ENCODE measurements at places on chromosomes 4 and X.

GRCh38 chrX:572538-573124, 58.0 kb upstream of the SHOX start:
- DNase-seq, result no peak

DNA sequence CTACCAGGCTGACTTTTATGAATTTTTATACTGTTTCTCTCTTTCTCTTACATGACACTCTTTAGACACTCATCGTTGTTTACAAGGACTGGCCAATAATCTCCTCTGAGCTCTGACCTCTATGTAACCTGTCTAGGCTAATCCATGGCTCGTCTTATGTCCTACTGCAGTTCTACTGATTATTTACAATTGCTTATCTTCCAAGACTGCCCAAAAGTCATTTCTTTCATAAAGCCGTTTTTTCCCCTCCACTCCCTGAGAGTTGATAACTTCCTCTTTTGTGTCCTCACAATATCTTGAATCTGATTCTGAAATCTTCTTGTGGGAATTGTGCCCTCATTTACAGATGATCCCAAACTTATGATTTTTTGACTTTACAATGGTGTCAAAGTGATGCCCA, 18.3 kb upstream of the SNCA start:
- DNase-seq, result no peak

- DNase-seq, result no peak
These were observed 273.9 kb downstream of the BCOR start for GRCh38 chrX:39823854-39824253.

- no peak for DNase-seq
These were observed 159.0 kb downstream of the DCLK2 start for GRCh38 chr4:150237110-150237872.

DNA sequence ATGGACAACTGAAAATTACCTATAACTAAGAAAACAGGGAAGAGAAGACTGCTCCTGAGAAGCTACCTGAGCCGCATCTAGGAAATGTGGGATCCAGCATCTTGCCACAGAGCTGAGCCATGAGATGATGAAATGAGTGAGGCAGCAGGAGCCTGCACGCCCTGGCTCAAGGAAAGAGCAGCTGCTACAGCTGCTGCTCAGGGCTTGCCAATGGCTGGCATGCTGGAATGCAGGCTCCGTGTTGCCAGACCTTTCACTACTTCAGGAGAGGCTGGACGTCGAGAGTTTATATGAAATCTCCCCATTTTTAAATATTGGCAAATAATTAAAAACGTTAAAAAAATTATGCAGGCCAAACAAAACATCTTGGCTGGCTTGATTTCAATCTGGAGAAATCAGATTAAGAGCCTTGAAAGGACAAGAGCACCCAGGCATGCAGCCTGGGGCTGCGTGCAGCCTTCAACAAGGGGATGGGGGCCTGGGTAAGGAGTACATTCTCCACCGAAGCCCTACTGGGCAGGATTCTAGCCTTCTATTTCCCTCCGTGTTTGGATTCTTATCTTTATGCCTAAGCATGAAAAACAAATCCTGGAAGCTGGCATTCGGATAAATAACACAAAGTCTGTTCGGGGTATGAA, 227.6 kb downstream of the NR3C2 start:
- DNase-seq, result no peak

DNA sequence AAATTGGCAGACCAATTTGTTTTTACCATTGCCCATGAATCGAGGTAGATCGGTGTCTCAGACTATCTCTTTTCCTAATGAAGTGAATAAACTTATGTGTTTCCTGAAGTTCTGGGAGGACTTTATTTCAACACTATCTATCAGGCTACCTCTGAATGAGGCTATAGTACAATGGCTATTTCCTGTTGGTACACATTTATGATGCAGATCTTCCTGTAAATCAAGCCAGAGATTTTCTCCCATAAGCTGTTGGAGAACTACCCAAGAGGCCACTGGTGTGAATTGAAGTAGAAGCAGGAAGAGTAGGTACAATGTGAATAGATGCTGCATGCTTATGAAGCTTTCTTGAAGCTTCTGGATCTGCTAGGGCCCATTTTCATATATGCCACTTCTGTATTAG, 16.0 kb downstream of the TXK start:
- no peak for DNase-seq

DNA sequence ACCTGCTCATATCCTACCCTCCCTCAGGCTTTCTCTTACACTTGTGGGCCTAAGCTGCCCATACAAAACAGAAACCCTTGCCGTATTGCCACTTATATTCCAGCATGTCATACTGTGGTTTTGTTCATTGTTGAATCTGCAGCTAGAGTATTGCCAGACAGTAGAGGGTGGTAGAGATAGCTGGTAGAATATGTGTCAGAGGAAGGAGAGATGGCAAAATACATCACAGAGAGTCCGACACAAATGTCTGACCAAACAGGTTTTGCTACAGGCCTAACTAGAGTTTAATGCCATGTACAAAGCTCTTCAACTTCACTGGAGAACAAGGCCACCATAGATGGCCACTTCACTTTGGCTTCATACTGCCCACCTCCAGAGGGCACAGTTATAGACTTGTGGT, 160.1 kb downstream of the EFHC2 start:
- DNase-seq, result no peak

DNA sequence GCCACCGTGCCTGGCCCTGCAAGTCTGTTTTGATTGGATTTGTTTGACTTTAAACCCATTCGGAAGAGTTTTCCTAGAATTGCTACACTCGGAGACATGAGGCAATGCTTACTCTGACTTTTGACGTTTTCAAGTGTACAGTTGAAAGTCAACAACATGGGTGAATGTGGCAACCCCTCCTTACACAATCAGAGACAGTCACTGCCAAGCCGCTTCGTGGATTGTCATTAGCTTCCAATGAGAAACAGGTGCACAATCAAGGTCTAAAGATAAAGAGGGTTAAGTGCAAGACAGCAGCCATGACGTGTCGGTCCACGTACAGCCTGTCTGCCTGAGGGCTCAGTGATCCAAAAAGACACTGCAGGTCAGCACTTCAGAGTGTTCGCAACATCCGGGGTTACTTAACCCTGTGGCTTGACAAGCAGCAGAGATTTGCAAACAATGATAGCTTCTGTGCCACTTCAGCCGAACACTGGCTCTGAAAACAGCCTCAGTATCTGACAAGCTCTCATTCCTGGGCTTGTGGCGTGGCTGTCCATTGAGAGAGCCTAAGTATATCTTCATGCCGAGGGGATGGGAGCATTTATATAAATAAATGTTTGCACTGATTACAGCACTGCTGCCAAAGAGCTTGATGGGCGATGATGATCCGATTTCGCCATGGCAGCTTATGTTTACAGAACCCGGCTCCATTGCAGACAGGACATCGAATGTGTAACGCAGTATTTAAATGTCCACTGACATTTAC, 180.0 kb downstream of the DHRSX start:
- no peak for DNase-seq

DNA sequence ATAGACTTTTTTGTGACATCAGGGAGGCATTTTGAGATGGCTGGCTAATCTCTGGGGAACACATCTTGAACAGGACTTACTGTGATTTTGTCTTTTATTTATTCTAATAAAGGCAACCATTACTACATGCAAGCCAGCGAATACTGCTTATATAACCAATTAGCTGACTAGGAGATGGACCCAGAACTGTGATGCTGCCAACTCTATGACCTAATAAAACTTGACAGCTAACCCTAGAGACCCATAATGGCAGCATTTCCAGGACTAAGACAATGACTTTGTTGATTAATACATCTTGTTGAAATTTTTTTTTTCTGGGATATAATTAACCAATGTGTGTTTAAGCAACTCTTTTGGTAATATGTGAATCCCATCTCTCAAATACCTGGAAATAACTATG, 584.6 kb downstream of the PRR32 start:
- no peak for DNase-seq

DNA sequence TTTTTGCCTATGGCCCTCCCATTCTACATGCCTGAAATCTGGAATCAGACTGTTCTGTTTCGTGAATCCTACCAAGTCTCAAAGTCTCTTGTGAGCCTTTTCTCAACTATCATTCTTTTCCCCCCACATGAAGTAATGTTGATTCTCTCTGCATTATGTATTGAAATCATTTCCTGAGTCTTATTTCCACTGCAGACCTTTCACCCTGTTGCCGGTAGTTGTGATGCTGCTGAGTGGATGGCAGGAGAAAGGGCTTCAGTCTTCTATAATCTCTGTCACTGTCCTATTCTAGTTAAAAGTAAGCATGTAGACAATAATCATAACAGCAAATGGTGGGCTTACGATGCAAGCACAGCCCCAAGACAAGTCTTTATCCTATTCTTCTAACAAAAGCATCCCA, 75.0 kb downstream of the TBC1D9 start:
- DNase-seq, result no peak

DNA sequence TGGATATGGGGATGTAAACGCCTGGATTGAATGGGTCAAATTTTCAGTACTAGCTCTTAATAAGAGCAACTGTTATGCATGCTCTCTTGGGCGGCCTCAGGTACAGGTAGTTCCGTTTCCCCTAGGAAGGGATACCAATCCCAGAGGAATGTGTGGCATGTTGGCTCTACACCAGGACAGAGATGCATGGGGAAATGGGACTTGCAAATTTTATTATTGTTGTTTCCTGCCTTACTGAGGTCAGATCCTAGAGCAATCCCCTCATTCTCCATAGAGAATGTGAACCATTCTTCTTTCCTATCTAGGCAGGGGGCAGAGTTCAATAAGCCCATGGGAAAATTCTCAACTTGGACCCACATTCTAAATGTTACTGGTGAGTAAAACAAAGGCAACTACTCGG, 361.8 kb upstream of the FGF16 start:
- no peak for DNase-seq

GRCh38 chr4:147651563-147651962, 32.4 kb downstream of the PRMT9 start:
- DNase-seq, result no peak

DNA sequence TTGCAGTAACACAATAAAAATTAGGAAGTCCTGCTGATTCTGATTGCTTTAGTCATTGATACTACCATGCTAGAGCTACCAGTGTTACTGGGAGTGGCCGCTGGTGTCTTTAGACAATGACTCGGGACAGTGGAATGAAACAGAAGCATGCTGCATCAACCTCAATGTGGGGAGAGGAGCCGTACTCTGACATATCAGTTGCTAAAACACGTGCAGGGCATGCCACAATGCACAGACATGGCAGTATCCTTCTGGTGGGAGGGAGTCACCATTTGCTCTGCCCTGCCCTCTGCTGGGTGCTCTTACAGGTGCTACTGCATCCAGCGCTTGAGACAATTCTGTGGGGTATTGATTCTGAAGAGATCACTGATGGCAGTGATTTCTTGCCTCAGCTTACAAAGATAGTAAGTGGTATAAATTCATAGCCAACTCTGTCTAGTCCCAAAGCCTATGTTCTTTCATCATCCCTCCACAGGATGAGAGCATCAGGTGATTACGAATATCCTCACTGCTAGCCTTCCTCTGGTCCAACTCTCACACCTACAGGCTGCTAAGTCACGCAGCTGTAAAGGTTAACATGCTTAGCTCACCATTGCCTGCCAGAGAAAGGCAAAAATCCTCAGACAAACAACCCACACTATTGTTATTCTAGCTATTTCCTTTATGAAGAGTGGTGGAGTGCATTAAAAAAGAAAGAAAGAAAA, 43.7 kb downstream of the NSG1 start:
- no peak for DNase-seq

DNA sequence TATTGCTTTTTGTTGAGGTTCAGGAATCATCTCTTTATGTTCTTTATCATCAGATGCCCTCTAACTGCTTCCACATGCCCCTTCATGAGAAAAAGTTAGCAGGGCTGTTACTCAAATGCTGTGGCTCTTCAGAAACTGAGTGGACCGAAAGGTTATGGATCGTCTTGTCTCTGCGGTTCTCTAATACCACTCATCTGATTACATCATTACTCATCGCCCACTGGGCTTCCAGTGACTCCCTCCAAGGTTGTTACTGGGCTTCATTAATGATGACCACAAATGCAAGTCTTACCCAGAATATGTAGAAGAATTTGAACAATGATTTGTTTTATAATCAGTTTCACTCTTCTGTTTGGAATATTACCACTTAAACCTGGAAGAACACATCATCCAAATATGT, 67.7 kb downstream of the RWDD4 start:
- DNase-seq, result no peak

DNA sequence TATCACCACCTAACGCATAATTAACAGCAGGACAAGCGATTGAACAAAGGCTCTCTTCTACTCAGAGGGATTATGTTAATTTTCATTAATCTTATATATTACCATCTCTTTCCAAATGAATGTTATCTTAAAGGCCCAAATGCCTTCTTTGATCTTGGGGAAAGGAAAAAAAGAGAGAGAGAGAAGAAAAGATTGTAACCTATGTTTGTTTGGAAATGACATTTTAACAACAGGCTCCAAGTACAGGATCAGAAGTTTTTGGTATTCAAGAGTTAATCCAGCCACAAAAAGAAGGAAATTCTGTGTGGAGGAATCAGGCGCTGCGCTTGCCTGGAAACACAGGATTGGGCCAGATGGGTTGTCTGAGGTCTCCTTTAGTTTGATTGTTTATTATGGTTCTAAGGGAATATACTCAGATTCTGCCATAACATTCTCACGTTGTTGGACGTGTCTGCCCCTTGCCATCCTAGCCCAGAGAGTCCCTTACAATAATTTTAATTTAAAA, 100.7 kb upstream of the STX18 start:
- no peak for DNase-seq

- DNase-seq, result no peak
These were observed 202.6 kb upstream of the GYPA start for GRCh38 chr4:144342949-144343760.

GRCh38 chr4:76931576-76932276, 17.8 kb upstream of the SEPTIN11 start:
- DNase-seq, result no peak

GRCh38 chr4:79287718-79288117, 38.1 kb downstream of the NAA11 start:
- no peak for DNase-seq

- DNase-seq, result no peak
These were observed 654 bp downstream of the ATOH1 start for GRCh38 chr4:93828995-93829819.
